ENCODE measurements at places on chromosomes 4 and X.

- DNase-seq, result no peak
Observed at GRCh38 chr4:152628128-152628527, 51.7 kb downstream of the TMEM154 start.

- DNase-seq, result no peak
Observed at GRCh38 chr4:161949946-161950725, 213.7 kb downstream of the FSTL5 start.

GRCh38 chr4:1479454-1479853 lies 73.2 kb upstream of the NKX1-1 start:
- DNase-seq, result no peak

GRCh38 chr4:152523731-152524130 lies 12.2 kb downstream of the FBXW7 start:
- DNase-seq, result no peak

GRCh38 chr4:54281054-54281766 lies 52.1 kb downstream of the PDGFRA start:
- DNase-seq, result no peak

- no peak for DNase-seq
Observed at GRCh38 chrX:122087341-122087740, 1039.9 kb downstream of the GLUD2 start.

Data from NCI-H774 (cell line).